Stimulated activated CD4-positive, alpha-beta T cell treated with anti-CD3 and anti-CD28 coated beads, Interleukin-12 subunit alpha, Interleukin-12 subunit beta, amount 100 ng/mL, for 4 hours (primary cell): ENCODE measurements at places on chromosomes 12 and 14.

DNA sequence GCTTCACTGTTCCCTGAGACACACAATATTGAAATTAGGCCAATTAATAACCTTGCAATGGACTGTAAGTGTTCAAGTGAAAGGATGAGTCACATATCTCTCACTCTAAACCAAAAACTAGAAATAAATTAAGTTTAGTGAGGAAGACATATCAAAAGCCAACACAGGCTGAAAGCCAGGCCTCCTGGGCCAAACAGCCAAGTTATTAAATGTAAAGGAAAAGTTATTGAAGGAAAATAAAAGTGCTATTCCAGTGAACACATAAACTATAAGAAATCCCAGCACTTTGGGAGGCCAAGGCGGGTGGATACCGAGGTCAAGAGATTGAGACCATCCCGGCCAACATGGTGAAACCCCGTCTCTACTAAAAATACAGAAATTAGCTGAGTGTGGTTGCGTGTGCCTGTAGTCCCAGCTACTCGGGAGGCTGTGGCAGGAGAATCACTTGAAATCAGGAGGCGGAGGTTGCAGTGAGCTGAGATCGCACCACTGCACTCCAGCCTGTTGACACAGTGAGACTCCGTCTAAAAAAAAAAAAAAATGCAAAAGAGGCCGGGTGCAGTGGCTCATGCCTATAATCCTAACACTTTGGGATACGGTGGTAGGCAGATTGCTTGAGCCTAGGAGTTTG lies 10.4 kb upstream of the HEATR5A start:
- no peak for DNase-seq

- no peak for DNase-seq
Observed at GRCh38 chr12:46160101-46160980, 108.5 kb downstream of the SLC38A1 start.

DNA sequence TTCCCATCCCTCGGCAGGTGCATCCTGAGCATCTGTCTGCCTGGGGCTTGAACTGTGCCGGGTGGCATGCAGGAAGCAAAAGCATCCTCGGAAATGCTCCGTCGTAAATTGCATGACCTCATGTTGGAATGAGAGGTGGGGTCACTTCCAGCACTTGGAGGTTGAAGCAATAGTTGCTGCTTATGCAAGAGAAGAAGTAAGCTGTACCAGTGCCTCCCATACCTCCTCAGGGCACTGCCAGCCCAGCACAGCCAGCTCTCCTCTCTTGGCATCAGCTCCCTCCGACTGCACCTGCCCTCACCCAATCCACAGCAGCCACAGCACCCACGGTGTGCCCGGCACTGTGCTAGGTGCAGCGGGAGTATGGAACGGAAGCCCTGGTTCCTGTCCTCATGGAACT lies 11.5 kb downstream of the TEAD4 start:
- DNase-seq = no peak

GRCh38 chr12:112537710-112538396 lies 119.1 kb downstream of the PTPN11 start:
- no peak for DNase-seq

- DNase-seq = no peak
Observed at GRCh38 chr14:68580096-68580645, 212.7 kb downstream of the ZFP36L1 start.

GRCh38 chr12:21502164-21502496 lies 541 bp downstream of the GOLT1B start:
- DNase-seq = peak; percentile 29

DNA sequence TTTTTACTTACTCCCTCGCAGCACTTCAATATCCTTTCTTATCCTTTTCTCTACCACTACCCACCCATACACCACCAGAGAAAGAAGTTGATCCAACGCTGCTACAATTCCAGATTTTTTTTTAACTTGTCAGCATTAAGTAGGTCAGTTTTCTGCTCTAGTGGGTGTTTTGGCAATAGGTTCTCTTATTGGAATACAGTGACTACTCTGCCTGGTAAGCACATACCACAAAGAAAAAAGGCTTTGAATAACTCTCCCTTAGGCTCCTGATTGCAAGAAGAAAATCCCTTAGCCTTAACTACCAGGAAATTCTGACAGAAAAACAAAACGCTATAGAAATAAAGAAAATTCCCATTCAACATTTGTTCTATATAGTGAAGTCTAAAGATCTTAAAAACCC lies 72.0 kb downstream of the NUMB start:
- no peak for DNase-seq

GRCh38 chr12:9969673-9970072 lies 1.5 kb upstream of the CLEC12A start:
- no peak for DNase-seq

- no peak for DNase-seq
Observed at GRCh38 chr12:91973813-91974212, 171.8 kb downstream of the BTG1 start.
